Right cardiac atrium (tissue), 5 donors: ENCODE measurements at places on chromosomes 6 and 20.

GRCh38 chr20:63441136-63442099, 31.0 kb downstream of the KCNQ2 start:
- no peak for DNase-seq

DNA sequence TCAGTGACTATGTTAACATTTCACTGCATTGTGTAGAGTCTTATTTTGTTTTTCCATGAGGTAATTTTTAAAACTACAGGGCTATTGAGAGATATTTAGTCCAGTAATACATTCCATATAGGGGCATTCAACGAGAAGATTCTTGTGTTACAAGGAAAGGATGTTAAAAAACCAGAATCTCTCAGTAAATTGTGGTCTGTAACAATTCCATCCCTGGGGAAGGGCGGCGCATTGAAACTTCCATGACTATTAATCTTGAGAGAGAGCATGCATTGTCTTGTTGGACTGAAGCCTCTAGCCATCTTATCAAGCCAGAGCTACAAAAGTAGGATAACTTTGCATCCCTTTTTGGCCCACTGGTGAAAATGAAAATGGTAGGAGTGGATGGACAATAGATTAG, 119.7 kb downstream of the BCKDHB start:
- peak; percentile 19 for DNase-seq

DNA sequence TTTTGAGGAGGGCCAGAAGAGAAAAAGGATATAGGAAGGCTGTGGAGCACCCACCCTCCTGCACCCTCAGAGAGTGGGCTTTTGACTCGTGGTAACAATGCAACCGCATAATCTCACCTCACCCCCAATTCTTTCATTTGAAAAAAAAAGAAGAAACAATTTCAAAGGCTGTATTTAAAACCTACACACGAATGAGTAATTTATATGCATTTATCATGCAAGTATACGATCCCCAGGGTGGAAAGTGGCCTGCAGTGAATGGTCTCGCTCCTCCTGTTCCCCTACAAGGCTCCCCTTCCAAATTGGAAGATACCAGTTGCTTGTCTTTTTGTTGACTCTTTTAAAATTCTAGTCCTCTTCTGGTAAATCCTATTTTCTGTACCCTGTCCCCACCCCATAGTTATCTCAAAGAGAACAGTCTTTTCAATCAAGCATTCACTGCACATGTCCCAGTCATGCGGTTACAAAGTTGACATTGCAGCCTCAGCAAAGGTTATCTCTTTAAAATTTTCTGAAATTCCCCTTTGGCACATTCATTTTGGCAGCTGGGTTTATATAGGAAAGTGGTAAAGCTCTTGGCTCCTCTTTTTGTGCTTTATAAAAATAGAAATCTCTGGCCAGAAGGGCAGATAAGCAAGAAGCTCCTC, 110.6 kb downstream of the ARID1B start:
- no peak for DNase-seq

- DNase-seq = no peak
Observed at GRCh38 chr20:36181934-36182603, 27.5 kb downstream of the EPB41L1 start.

- DNase-seq = no peak
Observed at GRCh38 chr20:21430020-21430419, 32.7 kb upstream of the NKX2-4 start.

GRCh38 chr6:8080362-8081151, 16.4 kb upstream of the BLOC1S5 start:
- DNase-seq = no peak

GRCh38 chr20:14197097-14197496, 140.3 kb downstream of the FLRT3 start:
- DNase-seq = no peak

DNA sequence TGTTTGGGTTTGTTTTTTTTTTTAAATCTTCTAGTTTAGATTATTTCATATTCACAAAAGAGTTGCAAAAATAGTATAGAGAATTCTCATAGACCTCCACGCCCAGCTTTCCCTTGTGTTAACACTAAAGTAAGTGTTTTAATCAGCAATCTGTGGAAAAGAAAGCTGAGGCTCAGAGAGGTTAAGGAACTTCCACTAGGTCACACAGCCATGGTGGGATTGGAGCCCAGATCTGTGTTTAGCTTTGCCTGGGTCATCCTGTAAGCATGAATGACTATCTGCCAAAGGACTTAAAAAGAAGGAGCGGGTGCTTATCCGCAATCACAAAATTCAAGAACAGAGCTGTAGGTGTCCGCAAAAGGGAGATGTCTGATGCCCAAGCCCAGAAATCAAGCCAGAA, 60.5 kb downstream of the EDN3 start:
- DNase-seq = no peak

- DNase-seq = no peak
Observed at GRCh38 chr20:22904386-22904785, 130.7 kb upstream of the SSTR4 start.

- no peak for DNase-seq
Observed at GRCh38 chr6:40961831-40962230, 77.2 kb downstream of the UNC5CL start.

GRCh38 chr20:24676353-24676977, 207.0 kb downstream of the SYNDIG1 start:
- DNase-seq = no peak

DNA sequence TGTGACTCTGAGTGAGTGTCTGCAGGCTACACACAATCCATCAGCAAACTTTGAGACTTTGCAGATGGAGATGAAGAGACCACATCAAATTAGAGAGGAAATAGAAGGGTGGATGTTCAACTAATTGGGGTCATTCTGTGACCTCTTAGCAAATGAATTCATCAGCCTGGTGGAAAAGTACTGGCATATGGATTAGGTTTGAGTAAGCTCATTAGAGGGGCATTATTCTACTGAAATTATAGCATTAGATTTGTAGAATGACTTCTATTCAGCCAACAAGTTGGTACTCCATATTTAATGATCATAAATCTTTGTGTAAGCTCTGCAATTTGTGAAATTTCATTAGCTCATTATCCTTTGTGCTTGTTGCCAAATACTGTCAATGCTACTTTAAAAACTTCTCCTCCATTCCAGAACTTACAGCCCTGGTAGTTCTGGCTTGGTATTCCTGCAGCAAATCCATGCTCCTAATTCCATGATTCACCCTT, 63.8 kb downstream of the ADTRP start:
- DNase-seq = no peak

- no peak for DNase-seq
Observed at GRCh38 chr6:160945516-160946177, 45.9 kb upstream of the MAP3K4 start.

- no peak for DNase-seq
Observed at GRCh38 chr6:1761477-1761877, 151.8 kb downstream of the FOXC1 start.

DNA sequence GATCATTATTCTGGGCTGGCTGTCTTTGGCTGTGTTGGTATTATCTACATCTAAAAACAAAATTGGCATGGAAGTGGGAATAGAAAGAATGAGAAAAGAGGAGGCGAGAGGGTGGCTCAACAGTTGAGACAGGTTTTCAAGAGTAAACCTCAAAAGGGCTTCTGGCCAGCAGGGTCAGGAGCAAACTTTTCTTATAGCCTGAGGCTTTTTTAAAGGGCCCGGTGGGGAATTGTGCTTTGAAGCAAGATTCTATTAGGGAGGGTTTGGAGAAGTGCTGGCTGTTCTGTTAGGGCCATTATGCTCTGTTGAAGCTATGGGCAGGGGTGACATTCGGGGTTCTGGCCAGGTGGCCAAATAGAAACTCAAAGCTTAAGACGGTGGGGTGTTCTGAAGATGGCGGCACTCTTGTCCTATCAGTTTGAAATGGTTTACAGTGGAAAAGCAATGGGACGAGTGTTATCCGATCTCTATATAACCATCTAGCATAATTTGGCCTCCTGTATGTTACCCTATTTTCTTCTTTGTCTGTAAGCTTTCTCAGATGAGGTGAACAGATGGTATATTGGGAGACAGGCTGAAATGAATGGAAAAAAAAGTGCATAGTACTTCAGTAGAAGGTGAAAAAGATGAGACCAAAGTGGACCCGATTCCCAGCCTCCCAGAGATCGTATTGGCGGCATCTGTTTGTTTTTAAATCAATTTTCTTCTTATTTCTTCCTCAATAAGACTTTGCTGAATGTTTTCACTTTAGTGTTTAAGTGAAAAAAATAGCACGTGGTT, 132.1 kb upstream of the CNR1 start:
- DNase-seq = no peak

DNA sequence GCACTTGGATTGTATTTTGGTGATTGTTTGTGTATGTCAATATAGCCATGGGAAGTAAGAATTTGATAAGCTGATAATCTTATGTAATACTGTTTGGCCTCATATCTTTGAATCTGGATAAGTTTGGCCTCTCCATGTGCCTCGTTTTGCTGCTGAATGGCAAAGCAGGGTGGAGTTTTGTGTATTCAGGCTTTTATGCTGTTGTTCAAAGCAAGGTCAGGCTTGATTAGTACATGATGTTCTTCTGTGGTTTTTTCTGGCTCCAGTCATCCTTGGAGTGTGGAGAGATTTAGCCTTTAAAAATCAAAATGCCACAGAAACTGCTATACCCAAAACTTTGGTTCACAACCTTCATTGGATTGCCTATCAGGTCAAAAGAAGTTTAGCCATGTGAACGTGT, 728.9 kb upstream of the GJE1 start:
- no peak for DNase-seq

- DNase-seq = no peak
Observed at GRCh38 chr20:61955668-61956395, 109.8 kb downstream of the TAF4 start.

GRCh38 chr6:43275801-43276576, 22.1 kb upstream of the SLC22A7 start:
- no peak for DNase-seq

- no peak for DNase-seq
Observed at GRCh38 chr20:38828514-38829295, 23.2 kb downstream of the PPP1R16B start.

- no peak for DNase-seq
Observed at GRCh38 chr6:91447081-91447480, 860.2 kb upstream of the MAP3K7 start.

GRCh38 chr6:108068618-108069017, 5.9 kb downstream of the OSTM1 start:
- no peak for DNase-seq

GRCh38 chr6:160400446-160400845, 52.3 kb downstream of the SLC22A3 start:
- no peak for DNase-seq

- no peak for DNase-seq
Observed at GRCh38 chr6:42350911-42351310, 100.8 kb downstream of the TRERF1 start.

DNA sequence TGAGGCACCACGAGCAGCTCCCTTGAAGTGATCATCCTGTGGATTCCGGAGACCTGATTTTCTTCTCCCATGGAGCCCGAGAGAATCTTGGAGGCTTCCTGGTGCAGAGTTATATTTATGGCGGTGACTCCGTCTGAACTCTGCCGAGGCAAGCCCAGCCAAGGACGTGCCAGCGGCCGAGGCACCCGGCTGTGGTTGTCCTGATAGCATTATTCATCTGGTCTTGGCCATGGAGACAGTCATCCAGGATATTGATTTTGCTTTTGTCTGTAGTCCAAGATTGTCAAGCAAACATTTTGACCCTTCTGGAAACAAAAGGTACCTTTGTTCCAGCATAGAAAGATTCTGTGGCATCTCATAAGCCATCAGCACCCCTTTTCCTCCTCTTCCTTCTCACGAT, 163.3 kb downstream of the SCML4 start:
- no peak for DNase-seq

GRCh38 chr6:16991981-16992629, 109.7 kb upstream of the STMND1 start:
- no peak for DNase-seq

- DNase-seq = no peak
Observed at GRCh38 chr20:11130554-11131166, 456.9 kb upstream of the JAG1 start.

DNA sequence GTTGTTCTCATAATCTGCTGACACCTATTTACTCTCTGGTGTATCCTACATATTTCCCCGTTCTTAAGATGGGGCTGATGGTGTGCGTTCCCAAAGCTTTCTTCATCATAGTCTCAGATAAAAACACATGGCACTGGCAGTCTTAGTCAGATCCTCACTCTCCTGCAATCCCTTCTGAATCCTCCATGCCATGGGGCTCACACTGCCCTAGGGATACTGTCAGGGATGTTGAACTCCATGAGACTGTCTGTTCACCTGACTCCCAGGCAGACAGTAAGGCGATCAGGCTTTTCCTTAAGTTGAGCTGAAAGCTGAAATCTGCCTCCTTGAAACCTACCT, 76.0 kb downstream of the SLX4IP start:
- DNase-seq = no peak

DNA sequence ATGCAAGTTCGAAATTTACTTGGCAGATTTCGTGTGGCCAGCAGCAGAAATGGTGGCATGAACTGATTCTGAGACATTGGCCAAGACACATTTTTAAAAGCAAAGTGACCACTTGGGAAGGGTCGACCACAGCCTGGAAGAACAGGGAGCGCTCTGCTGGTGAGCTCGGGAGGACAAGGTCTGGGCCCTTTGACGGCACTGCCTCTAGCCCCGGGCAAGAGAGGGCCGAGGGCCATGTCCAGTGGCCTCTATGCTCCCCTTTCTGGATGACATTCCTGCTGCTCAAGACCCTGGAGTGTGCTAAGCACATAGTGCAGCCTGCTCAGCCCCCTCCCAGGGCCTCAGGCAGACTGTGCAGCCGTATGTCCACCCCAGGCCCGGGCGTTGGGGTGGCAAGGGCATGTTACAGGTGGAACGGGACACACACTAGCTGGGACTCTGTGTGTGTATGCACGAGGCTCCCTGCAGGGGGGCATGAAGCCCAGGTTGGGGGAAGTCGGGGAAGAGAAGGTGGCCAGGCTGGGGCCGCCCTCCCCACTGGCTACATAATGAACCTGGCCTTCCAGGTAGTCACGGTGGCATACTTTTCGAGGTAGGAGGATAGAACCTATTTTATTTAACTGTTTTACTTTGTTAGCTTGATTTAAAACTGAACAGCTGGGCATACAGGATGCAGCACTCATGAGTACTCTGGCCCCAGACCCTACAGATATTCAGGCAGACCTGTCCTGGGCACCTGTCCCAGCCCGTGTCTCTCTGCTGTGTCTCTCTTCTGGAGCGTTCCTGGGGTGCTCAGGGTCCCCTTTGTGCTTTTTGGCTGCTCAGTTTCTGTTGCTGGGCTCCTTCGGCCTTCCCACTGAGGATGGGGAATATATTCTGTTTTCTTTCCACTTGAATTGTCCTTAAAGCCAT, 6.4 kb downstream of the SYNJ2 start:
- DNase-seq = no peak

GRCh38 chr6:135439549-135439948, 58.0 kb downstream of the AHI1 start:
- DNase-seq = no peak

DNA sequence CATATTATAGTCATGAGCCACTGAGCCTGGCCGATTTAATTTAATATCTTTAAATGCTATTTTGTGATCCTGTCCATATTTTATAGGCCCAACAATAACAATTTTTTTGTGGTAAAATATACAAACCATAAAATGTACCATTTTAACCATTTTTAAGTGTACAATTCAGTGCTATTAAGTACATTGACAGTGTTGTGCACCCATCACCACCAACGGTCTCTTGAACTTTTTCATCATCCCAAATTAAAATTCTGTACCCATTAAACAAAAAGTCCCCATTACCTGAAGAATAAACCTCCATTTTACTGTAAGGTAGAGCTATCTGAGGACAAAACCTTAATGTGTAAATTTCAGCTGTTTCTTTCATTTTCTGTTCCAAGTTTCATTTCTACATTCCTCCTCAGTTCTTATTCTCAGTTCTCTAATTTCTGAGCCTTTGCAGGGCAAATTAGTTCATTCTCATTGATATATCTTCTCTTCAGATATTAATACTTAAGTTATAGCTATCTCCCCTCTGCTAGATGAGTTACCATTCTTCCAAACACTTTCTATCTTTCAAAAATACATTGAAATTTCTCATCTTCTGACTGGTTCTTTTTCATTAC, 10.3 kb downstream of the MTO1 start:
- no peak for DNase-seq
